ENCODE measurements at places on chromosomes 7 and 10. TPM values are rescaled to one million over a fixed set of nuclear protein-coding genes. Genes with fewer than 3 reads are reported as not detected.

GRCh38 chr7:4256286-4256685 lies 425.8 kb upstream of the FOXK1 start:
- H3K4me3 ChIP-seq, result no peak overlapping the region
- no peaks in the 10 kb centered on the region for H3K27me3 ChIP-seq
- H3K27ac ChIP-seq, result no peak overlapping the region

DNA sequence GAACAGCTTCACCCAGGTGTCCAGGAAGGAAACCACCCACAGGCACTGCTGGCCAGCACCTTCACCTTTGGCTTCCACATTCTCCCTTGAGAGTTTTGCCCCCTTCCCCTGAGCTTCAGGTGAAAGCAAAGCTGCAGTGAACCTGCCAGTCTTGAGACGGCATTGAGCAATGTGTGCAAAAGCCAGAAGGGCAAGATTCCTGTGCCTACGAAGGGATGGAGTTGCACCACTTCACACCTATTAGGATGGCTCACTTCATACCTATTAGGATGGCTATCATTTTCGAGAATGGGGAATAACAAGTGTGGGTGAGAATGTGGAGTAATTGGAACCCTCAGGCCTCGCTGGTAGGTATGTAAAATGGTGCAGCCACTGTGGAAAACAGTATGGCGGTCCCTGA lies 7.2 kb downstream of the HABP2 start:
- H3K36me3 ChIP-seq, result no peaks in the 10 kb centered on the region
- H3K4me3 ChIP-seq, result no peak overlapping the region
- no peak overlapping the region for H3K27ac ChIP-seq
- no peak for DNase-seq
- H3K27me3 ChIP-seq, result no peaks in the 10 kb centered on the region

GRCh38 chr7:138276891-138277290 lies 183.2 kb upstream of the TRIM24 start:
- no peak overlapping the region for H3K4me3 ChIP-seq
- DNase-seq, result no peak
- no peak overlapping the region for H3K27ac ChIP-seq
- no peaks in the 10 kb centered on the region for H3K27me3 ChIP-seq
- no peaks in the 10 kb centered on the region for H3K36me3 ChIP-seq

DNA sequence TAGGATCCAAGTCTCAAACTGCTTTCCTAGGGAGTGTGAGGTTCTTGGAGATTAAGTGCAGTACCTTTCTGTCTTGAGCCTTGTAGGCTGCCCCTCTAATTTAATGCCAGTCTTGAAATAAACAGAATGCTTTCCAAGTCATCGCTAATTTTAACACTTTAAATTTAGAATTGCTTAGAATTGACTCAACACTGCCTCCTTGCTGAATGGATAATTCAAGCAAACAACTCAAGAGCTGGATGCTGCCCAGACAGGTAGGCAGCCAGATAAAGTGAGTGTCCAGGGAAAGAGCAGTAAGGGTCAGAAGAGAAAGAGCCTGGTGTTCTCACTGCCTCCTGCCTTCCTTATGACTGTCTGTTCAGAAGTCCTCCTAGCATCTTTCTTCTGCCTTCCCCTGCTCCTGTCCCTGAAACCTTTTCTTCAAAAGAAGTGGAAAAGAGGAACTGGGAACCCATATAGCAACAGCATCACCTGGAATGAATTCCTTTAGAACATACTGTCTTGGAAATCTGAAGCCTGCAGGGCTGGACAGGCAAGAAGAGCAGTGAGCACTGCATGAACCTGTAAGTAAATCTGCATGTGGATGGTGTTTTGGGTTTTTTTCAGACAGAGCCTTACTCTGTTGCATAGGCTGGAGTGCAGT lies 3.1 kb upstream of the GOT1 start:
- H3K27me3 ChIP-seq, result no peaks in the 10 kb centered on the region
- no peak for DNase-seq
- no peak overlapping the region for H3K4me3 ChIP-seq

DNA sequence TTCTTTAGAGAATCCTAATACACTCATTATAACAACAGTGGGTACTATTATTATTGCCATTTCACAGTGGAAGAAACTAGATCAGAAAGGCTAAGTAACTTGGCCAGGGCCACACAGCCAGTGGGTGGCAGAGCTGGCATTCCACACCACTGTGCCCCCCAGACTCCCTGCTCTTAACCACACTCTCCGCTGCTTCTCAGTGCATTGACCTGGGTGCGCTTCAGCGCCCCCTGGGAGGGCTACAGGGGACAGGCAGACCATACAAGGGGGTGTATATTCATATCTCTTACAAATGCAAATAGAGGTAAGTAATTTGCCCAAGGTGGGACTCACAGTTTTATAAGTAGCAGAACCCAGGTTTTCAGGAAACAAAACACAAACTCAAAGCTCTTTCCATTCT lies 77.0 kb upstream of the NMT2 start:
- no peak overlapping the region for H3K4me3 ChIP-seq
- H3K4me1 ChIP-seq, result no peaks in the 10 kb centered on the region
- H3K27me3 ChIP-seq, result no peaks in the 10 kb centered on the region
- no peak for DNase-seq
- H3K36me3 ChIP-seq, result peaks cover 34% of the 10 kb centered on the region

GRCh38 chr7:36851382-36851781 lies 127.1 kb upstream of the AOAH start:
- H3K36me3 ChIP-seq, result peaks cover 31% of the 10 kb centered on the region
- H3K4me1 ChIP-seq, result no peaks in the 10 kb centered on the region
- H3K27me3 ChIP-seq, result no peaks in the 10 kb centered on the region
- no peak overlapping the region for H3K27ac ChIP-seq
- H3K4me3 ChIP-seq, result no peak overlapping the region

DNA sequence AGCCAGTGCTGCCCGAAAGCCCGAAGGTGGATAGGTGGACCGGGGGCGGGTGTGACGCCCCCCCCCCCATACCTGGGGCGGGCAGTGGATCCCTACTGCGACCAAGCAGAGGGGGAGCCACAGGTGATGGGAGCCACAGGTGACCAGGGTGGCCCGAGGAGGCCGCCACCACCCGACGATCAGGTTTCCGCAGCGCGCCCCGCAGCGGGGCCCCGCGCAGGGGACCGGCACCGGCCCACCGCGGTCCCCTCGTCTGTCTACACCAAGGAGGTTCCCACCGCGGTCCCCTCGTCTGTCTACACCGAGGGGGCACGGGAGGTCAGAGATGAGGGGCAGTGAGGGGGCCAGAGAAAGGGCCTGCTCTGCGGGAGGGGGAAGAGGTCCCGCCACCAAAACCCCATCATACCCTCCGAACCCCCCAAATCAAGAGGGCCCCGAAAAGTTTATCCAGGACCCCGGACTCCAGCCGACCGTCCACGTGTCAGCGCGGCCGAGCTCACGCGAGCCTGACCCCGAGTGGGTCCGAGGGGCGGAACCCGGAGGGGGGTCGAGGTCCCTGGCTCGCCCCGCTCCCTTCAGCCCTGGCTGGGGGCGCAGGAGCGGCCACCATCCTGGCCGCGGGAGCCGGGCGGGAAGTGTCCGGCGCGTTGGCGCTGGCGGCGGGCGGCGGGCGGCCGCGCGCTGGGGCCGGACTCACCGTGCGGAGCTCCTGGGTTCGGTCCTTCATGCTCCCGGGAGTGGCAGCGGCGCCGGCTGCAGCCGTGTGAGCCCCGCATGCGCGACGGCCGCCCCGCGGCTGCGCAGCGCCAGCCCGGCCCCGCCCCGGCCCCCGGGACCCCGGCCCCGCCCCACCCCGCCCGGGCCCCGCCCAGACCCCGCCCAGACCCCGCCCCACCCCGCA lies at the start of gene STX1A:
Gene STX1A (minus strand): TSS at position 765 of the 901 bp plus-strand sequence. CDS start 38 bp downstream, at position 727.
- no peak for DNase-seq
- no peak within 1 kb of the TSS for H3K27ac ChIP-seq

DNA sequence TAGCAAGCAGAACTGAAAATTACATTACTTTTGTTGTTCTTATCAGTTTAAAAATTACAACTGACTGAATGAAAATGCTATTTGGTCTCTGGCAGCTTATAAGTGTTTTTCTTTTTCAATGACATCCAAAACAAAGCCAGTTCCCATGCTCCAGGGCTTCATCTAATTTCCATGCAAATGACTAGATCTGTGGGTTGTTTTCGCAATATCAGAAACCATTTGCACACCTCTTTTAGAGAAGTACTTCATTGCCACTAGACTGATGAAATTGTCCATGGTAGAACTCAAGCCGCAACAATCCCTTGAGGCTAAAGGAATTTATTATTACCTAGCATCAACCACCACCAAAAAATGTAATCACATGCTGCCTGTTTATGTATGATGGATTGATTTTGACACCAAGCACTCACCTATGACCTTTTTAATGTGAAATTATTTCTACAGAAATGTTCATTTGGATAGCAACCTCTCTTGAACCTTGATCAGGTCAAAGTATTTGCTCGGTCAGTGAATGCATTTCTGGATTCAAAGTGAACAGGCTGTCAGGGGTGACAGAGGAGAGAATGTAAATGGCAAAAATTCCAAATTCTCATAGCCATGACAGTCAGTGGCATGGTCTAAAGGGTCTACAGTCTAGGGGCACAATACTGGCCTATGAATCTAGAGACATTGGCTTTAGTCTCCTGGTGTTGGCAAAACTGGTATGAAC lies 769.3 kb downstream of the SORCS1 start:
- no peak for DNase-seq
- H3K36me3 ChIP-seq, result no peaks in the 10 kb centered on the region
- no peaks in the 10 kb centered on the region for H3K27me3 ChIP-seq
- no peak overlapping the region for H3K27ac ChIP-seq
- no peak overlapping the region for H3K4me3 ChIP-seq
- no peaks in the 10 kb centered on the region for H3K4me1 ChIP-seq

Gene FOXP2
- 18.0 TPM for total RNA-seq

DNA sequence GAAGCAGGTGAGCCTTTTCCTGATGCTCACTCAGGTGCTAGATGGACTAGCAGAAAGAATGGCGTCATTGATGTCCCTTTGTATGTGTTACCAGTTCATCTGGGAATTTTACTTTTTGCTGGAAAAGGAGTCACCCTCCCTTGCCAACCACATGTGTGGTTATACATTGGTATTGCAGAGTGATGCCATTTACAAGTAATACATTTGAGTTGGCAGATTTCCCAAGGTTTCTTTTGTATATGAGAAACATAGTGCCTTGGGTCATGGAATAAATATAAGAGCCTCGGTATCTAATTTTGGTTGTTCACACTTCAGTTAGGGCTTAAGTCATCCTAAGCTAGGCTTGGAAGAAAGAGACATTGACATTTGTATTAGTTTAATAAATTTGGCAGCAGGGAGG lies 10.4 kb upstream of the ATXN7L1 start:
- H3K27me3 ChIP-seq, result no peaks in the 10 kb centered on the region
- no peak overlapping the region for H3K27ac ChIP-seq
- H3K4me3 ChIP-seq, result no peak overlapping the region
- H3K36me3 ChIP-seq, result peaks cover 11% of the 10 kb centered on the region

DNA sequence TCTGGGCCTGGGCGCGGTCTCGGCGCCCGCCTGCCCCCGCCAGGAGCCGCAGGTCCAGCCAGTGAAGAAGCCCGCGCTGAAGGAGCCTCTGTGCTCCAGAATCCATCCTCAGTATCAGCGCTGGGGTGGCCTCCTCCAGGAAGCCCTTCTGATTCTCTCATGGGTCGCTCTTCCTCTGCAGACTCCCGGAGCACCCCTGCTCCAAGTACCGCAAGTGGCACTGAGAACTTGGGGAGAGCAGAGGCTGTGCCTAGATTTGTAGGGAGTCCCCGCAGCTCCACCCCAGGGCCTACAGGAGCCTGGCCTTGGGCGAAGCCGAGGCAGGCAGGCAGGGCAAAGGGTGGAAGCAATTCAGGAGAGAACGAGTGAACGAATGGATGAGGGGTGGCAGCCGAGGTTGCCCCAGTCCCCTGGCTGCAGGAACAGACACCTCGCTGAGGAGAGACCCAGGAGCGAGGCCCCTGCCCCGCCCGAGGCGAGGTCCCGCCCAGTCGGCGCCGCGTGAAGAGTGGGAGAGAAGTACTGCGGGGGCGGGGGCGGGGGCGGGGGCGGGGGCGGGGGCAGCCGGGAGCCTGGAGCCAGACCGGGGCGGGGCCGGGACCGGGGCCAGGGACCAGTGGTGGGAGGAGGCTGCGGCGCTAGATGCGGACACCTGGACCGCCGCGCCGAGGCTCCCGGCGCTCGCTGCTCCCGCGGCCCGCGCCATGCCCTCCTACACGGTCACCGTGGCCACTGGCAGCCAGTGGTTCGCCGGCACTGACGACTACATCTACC lies at the start of gene ALOX5:
Gene ALOX5 (plus strand): TSS at position 641 of the 774 bp plus-strand sequence. CDS start 64 bp downstream, at position 705.
- H3K4me1 ChIP-seq, result peaks cover 12% of the 10 kb centered on the region
- peaks cover 38% of the 10 kb centered on the region for H3K27me3 ChIP-seq
- peak within 1 kb of the TSS; percentile 59 for H3K27ac ChIP-seq
- no peak for DNase-seq
- peak within 1 kb of the TSS; percentile 35 for H3K4me3 ChIP-seq

- no peaks in the 10 kb centered on the region for H3K27me3 ChIP-seq
- H3K36me3 ChIP-seq, result no peaks in the 10 kb centered on the region
- H3K4me3 ChIP-seq, result peak overlapping the region; percentile 54
- DNase-seq, result peak; percentile 42
Observed at GRCh38 chr7:100483090-100483721, 521 bp upstream of the NYAP1 start.

Gene SLC16A9
- total RNA-seq, result 2.3 TPM

GRCh38 chr10:61634746-61635145 lies 28.0 kb upstream of the CABCOCO1 start:
- H3K4me3 ChIP-seq, result no peak overlapping the region
- DNase-seq, result no peak
- H3K36me3 ChIP-seq, result no peaks in the 10 kb centered on the region
- no peak overlapping the region for H3K27ac ChIP-seq
- H3K4me1 ChIP-seq, result no peaks in the 10 kb centered on the region
- no peaks in the 10 kb centered on the region for H3K27me3 ChIP-seq

- no peaks in the 10 kb centered on the region for H3K27me3 ChIP-seq
- no peak overlapping the region for H3K27ac ChIP-seq
- peaks cover 23% of the 10 kb centered on the region for H3K36me3 ChIP-seq
- DNase-seq, result no peak
Observed at GRCh38 chr7:152142976-152143595, 117.6 kb downstream of the GALNT11 start.

DNA sequence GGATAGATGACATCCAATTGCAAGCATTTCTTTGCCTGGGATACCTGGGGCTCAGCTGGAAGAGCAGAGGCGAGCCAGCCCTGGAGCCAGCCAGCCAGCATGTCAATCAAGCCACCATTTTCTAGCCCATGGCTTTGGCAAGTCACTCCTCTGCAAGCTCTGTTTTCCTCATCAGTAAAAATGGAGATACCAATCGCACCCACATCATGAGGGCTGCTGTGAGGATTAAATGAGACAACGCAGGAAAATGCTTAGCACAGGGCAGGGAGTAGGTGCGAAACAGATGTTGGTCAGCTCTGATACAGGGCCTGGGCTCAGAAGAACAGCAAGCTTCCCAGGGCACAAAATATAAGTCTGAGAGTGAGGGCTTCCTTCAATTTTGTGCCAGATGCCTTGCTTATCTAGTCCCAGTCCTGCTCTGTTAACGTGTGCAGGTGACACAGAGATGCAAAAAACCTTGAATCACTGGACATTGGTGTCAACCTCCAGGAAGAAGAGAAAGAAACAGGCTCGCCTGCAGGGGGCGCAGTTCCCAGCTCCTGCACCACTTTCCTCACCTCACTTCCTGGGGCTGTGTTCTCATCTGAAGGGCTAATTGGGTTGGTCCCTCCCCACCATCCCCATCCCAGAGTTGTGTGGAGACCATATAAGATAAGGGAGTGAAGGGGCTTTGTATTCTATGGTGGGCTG lies 72.8 kb upstream of the CACUL1 start:
- no peak overlapping the region for H3K4me3 ChIP-seq
- no peaks in the 10 kb centered on the region for H3K4me1 ChIP-seq
- H3K36me3 ChIP-seq, result no peaks in the 10 kb centered on the region
